ENCODE measurements at places on chromosomes 5 and 9.
A peak's percentile ranks its signal among the peaks of the same experiment; 100 is the strongest.

DNA sequence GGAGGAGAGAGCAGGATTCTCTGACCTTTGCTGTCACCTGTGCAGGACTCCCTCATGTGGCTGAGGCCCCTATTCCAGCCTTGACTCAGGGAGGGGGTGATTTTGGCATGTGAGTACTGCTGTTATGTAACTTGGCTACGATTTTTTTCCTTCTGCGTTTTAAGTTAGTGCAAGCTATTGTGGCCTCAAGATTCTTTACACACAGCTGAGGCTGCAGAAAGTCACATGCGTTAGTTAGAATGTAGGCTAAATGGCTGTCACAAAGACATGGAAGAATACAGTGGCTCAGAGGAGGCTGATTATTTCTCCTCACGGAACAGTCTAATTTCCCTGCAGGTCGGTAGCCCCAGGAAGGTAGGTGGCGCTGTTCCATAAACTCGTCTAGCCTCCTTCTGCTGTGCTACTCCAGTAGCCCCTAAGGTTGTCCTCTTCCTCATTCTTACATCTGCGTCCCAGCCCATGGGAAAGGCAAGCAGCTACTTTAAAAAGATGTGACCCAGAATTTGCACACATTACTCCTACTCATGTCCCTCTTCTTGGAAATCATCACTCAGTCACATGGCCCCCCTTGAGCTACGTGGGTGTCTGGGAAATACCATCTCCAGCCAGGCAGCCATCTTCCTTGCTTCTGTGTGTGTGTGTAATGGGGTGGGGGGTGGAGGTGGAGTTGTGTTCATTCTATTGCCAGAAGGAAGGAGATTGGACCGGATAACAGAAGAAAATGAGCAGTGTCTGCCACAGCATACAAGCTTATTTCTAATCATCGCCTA, 486.6 kb downstream of the CCDC171 start:
- no peak for DNase-seq

- DNase-seq, result peak; percentile 45
Measured at GRCh38 chr5:178461004-178461730, 129.0 kb downstream of the COL23A1 start.

DNA sequence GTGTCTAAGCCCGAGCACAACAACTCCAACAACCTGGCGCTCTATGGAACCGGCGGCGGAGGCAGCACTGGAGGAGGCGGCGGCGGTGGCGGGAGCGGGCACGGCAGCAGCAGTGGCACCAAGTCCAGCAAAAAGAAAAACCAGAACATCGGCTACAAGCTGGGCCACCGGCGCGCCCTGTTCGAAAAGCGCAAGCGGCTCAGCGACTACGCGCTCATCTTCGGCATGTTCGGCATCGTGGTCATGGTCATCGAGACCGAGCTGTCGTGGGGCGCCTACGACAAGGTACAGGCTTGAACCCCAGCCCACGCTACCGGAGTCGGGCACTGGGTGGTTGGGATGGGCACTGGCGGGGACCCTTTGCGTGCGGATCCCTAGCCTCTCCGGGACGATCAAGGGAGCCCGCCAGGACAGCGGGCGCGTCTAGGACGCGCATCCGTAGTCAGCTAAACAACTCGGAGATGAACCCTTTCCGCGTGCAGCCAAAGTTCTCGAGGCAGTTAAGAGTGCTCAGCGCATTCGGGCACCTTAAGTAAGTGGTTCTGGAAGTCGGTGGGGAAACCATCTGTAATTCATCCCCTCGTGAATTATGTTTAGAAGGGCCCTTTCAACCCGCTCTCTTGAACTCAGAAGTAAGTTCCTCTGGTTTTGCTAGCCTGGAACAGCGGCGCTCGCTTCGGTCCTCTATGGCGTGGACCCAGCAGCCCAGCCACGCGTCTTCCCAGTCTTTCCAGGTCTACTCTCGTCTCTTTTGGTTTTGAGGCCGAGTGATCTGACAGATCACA, 1.3 kb downstream of the KCNN2 start:
- DNase-seq, result no peak

GRCh38 chr9:77964258-77964657, 67.4 kb downstream of the GNAQ start:
- no peak for DNase-seq

- no peak for DNase-seq
Measured at GRCh38 chr5:93054424-93055163, 526.4 kb downstream of the NR2F1-AS1 start.

DNA sequence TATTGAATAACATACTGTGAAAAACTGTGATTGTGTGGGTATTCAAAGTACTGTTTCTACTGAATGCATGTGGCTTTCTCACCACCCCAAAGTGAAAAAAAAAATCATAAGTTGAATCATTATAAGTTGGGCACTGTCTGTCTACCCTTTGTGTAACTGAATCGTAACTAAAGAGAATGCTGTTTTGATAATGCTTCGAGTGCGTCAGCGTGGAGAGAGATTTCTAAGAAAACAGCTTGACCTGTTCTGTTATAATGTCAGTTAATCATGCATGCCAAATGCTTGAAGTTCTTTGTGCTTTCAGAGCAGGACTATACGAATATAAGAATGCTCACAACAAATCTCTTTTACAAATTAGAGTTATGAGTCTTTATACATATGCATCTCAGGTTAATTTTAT, 148.8 kb upstream of the SGCD start:
- no peak for DNase-seq

DNA sequence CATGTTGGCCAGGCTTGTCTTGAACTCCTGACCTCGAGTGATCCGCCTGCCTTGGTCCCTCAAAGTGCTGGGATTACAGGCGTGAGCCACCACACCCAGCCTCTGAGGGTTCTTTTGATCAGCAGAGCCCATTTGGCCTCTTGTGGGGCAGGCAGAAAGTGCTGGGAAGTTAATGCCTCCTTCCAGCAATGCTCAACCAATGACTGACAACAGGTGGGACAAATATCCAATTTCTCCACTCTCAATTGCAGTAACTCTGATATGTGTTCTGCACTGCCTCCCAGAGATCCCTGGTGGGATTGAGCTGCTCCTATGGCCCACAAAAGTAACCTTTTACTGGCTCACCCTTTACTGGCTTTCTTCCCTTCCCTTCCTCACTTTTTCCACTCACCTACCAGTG, 79.9 kb upstream of the APC start:
- DNase-seq, result no peak

DNA sequence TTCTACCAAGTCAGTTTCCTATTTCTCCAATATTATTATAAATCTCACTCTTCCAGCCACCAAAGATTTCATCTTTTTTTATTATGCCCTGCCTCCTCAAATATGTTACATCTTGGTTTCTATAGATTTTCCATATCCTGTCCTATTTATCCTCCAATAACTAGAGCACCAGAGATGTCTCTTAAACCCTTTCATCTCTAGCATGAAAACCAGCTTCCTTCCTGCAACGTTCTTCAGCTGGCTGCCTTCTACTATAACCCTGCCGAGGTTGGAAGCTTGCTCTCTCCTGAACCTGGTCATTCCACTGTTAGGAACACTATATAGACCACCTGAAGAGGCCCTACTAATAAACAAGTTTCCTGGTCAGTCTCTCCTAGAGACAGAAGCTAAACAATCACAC, 27.9 kb downstream of the FAM169A start:
- DNase-seq, result no peak

DNA sequence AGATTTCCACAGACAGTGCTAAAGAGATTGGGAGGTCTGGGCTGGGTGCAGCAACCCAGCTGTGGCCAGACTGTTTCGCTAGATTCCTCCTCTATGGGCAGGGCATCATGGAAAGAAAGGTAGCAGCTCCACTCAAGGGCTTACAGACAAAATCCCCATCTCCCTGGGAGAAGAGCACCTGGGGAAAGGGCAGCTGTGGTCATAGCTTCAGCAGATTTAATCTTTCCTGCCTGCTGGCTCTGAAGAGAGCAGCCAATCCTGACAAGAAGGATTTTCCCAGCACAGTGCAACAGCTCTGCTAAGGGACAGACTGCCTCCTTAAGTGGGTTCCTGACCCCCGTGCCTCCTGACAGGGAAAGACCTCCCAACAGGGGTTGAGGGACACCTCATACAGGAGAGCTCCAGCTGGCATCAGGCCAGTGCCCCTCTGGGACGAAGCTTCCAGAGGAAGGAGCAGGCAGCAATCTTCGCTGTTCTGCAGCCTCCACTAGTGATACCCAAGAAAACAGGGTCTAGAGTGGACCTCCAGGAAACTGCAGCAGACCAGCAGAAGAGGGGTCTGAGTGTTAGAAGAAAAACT, 1379.3 kb upstream of the ACO1 start:
- no peak for DNase-seq

DNA sequence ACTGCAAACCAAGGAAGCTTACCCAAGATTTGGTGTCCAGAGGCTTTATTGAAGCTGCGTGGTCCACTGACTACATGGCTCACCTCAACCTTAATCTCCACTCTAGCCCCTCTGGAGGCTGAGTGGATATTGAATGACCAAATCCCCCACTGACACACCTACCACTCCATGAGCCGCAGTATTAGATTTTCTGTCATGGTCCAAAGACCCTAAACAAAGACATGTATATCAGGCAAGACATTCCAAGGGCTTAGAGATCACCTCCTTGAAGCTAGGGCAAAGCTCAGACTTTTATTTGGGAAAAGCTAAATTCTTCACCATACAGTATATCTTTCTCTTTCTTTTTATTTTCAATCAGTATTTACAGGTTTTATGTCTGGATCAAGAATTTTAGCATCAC, 346.2 kb upstream of the CTNND2 start:
- DNase-seq, result no peak

DNA sequence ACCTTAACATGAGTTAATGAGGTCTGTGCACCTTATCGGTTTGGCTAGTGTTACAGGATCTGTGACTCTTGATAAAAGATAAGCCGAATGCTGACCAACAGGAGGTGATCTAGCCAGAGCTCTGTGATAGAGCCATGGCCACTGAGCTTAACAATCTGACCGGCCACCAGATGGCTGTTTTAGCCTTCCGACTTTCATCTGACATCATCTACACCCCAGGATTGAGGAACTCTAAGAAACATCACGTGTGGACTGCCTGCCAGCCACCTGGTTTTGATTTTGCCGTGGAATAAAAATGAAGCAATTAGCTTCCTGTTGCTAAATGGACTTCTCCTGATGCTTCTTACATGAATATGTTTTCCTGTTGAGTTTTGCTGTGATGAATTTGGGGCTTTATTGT, 281.3 kb downstream of the CEMIP2 start:
- DNase-seq, result no peak

- DNase-seq, result no peak
Measured at GRCh38 chr9:85157772-85158171, 488.2 kb downstream of the NTRK2 start.

DNA sequence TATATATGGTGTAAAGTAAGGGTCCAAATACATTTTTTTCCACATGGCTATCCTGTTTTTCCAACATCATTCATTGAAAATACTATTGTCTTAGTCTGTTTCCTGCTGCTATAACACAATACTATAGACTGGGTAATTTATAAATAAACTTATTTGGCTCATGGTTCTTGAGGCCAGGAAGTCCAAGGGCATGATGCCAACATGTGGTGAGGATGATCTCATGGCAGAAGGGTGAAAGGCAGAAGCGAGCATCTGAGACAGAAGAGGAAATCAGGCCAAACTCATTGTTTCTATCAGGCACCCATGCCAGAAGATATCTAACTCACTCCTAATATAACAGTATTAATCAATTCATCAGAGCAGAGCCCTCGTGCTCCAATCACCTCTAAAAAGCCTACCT, 42.6 kb downstream of the ANKRD55 start:
- DNase-seq, result peak; percentile 25

DNA sequence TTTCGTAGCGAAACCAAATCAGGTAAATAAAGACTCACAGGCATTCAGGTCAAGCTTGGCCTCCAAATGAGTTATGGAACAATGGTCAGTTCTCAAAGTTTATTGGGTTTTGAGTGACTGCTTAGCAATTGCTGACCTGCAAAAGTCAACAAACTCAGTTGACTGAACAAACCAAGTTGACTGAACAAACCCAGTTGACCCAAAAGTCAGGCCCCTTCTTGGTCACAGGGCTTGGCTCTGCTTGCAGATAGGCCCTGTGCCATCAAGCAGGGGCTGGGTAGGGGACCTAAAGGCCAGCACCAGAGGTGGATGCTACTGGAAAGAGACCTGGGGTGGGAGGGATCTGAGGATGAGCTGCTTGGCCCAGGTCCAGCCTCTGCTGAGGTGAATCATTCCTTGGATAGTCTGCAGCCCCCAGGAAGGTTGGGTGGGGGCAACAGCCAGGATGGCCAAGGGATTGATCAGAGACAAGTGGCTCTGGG, 64.6 kb downstream of the GADD45G start:
- no peak for DNase-seq

- no peak for DNase-seq
Measured at GRCh38 chr9:34715639-34716215, 5.8 kb upstream of the CCL21 start.

GRCh38 chr9:121915304-121915625, 177.8 kb downstream of the TTLL11 start:
- DNase-seq, result no peak

DNA sequence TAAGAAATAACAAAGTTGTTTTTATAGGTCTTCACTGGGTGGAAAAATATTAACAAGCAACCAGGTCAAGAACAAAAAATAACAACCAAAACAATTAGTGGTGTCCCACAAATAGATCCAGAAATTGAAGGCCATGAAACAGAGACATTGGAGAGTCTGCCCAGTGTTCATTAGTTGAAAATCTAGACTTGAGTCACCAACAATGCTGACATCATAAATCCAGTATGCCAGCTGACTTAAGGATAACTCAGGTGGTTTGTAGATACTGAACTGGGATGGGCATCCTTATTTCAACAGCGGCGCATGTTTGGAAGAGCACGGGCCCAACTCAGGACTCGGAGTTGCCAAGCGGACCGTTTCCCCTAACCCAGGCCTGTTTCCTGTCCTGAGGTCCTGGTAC, 80.7 kb upstream of the TNFAIP8 start:
- no peak for DNase-seq

DNA sequence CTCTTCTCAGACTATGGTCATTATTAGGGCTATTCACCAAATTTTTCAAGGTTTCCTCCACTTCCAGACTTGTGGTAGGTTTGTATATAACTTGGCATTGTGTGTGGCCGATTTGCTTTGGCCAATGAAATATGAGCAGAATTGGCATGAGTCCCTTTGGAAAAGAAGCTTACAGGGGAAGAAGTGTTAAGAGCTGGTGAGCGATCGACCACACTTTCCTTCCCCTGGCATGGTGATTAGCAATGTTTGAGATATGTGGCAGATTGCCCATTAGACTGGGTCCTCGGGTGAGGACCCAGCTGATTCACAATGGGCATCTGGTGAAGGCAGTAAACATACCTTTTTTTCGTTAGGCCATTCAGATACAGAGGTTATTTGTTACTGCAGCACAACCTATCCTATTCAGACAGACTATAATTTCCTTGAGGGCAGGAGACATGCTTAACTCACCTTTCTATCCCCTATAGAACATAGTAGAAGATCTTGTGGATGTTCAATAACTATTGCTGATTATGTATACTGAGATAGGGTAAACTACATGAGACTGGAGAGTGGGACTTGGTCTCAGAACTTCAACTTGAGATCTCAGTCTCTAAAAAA, 62.8 kb upstream of the KLF9 start:
- no peak for DNase-seq
